ENCODE measurements at places on chromosomes 12 and 14. TPM values are rescaled to one million over a fixed set of nuclear protein-coding genes. Genes with fewer than 3 reads are reported as not detected.

- DNase-seq: no peak
These were observed 673.8 kb upstream of the MGAT4C start for GRCh38 chr12:86929962-86930361.

DNA sequence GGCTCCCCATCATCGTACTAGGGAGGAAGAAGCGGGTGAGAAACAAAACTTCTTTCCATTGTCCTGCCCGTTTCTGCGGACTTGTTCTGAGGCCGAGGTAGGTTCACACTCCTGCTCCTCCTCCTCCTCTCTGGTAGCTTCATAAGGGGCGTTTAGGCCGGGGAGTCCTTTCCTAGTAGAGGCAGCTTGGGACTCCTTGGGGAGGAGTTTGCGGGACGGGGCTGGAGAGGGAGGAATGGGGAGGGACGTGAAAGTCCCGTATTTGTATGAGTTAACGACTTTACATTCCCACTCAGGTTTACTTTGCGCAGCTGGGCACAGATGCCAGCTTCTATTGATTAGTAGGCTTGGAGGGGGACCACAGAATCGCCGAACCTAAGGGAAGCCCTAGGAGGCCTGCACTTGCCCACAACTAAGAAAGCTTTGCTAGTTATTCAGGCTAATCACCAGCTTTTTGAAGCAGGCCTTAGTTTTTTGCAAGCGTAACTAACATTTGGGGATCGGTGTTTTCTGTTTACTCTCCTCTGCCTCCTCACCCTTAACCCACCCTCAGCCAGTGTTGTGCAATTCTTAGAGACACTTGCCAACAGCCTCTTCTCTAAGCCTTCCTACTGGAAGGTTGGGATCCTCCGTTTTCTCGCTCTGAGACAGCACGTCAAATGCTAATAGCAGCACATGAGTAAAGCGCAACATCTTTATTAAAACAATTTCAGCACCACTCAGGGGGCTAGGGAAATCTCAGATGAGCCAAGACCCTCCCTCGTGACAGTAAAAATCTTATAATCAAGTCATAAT, 499 bp downstream of the RNASE4 start:
- no peak for DNase-seq

- DNase-seq: no peak
These were observed 142.8 kb downstream of the VRK1 start for GRCh38 chr14:96940009-96940408.

- DNase-seq: no peak
These were observed 431.6 kb downstream of the PDZRN4 start for GRCh38 chr12:41619705-41620104.

DNA sequence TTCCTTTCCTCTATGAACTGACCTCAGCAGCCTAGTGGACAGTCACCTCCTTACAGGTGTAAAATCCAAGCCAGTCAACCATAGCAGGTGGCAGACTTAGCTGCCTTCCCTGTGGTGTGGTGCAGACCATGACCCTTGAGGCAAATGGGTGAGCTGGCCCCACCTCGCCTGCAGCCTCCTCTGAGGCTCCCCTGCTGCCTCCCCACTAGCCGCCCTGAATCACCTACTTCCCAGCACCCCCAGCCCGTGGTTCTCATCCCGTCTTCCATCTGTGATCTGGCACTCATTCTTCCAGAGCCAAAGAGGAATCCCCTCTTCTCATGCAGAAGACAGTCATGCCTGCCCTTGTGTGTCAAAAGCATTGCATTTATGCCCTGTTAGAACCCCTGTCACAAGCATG, 34.4 kb upstream of the TSPAN9 start:
- no peak for DNase-seq

- no peak for DNase-seq
These were observed 23.8 kb upstream of the SMCO2 start for GRCh38 chr12:27422697-27423096.

DNA sequence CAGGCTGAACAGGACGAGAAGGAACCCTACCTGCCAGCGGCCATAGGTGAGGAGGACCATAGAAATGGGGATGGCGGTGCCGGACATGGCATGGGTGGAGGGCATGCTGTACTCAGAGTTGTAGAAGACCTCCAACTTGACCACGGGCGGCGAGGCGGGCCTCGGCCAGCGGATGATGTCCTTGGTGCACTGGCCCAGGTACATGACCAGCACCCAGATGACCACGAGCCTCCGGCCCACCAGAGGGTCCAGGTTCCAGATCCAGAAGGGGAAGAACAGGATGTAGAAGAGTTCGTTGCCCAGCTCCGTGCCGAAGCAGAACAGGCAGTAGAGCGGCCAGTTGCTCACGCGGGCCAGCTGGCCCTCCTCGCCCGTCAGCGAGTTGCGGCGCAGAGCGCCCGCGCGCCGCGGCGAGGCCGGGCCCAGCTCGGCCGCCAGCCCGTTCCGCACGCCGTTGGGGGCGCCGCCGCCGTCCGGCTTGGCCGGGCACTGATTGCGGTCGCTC, 582 bp downstream of the SGPP1 start:
- peak; percentile 51 for DNase-seq

DNA sequence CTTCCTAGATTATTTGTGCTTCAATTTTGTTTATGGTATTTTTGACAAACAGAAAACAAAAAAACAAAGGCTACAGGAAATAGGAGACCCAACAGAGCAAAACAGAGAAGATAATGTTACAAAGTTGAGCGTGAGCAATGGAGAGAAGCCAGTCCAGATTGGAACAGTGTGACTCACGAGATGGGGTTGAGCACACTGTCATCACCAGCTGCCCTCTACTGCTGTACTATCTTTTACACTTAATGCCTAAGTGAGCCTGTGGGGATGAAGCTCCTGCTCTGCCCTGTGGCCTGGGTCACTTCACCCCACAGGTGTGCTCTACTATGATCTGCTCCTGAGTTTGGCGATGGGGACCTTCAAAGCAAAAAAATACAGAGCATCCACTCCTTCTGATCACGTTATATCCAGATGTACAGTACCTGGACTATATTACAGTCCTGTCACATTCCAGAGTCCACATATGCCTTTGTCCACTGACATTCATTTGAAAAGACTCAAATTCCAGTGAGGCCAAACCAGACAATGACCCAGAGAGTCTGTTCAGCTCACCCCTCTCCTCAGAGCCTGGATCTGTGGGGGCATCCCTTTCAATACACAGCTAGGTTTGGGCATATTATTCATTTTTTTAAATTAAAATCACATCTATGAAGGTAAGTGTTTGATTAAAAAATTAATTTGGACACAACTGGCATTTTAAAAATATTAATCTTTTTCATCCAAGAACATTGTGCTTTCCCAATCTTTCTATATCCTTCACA, 4.4 kb downstream of the IPO8 start:
- no peak for DNase-seq

DNA sequence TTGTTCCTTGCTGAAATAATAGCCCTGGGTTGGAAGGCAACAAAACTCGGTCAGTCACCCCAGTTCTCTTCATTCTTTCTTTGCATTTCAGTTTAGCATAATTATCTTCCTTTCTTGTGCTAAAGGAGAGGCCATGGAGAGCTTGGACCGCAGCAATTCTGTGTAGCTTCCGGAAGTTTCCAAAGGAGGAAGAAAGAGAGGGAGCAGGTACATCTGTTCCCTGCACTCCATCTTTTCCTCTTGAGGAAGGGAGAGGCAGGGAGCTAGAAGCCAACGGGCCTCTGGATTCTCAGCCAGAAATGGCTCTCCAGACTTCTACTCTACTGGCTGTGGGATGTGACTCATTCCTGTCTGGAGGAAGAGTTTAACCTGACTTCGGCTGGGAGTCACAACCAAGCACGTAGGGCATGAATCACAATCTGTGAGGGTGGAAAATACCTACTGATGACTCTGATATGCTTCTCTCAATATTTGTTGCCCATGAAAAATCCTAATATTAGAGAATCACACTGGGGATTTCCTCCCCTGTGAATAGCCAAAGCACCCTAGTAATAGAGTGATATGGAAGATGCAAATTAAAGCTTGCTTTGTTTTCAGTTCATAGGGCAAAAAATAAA, 17.0 kb downstream of the ANO6 start:
- DNase-seq: no peak

DNA sequence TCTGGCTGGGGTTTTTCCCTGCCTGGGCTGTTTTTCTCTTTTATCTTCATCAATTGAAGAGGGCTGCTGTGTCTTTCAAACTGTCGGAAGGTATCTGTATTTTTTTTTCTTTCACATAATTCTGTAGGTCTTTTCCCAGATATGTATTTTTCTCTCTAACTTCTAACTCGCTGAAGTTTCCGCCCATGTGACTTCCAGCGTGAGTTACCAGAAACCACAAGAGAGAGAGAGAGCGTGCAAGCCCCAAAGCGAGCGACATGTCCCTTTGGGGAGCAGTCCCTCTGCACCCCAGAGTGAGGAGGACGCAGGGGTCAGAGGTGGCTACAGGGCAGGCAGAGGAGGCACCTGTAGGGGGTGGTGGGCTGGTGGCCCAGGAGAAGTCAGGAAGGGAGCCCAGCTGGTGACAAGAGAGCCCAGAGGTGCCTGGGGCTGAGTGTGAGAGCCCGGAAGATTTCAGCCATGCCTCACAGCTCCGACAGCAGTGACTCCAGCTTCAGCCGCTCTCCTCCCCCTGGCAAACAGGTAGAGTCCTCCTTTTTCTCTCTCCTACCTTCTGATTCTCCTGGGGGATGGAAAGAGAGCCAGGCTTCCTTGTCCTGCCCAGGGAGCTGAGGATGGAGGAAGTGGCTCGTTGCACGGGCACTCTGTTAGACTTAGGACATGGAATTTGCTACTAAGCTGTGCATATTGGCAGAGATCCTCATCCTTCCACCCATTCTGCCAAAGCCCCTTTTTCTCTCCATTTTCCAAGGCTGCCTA, at the start of gene BATF:
BATF (plus strand) TSS at position 246 of the 759 bp plus-strand sequence; CDS start at position 460, 214 bp downstream.
- DNase-seq: peak; percentile 90

DNA sequence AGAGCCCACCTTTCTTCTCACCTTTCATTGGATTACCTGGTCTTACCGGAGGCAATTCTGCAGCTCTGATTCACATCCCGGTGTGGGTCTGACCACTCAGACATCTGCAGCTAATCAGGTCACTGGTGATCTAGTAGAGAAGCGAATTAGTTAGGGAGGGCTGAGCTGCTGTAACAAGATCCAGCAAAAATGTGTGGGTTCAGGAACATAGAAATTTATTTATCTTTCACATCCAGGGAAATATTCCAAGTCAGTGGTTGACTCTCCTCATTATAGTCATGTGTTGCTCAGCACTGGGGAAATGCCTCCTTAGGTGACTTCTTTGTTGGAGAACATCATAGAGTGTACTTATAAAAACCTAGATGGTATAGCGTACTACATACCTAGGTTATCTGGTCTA, 218.7 kb upstream of the PELI2 start:
- no peak for DNase-seq

GRCh38 chr12:11763760-11764520, 114.5 kb downstream of the ETV6 start:
- DNase-seq: no peak

DNA sequence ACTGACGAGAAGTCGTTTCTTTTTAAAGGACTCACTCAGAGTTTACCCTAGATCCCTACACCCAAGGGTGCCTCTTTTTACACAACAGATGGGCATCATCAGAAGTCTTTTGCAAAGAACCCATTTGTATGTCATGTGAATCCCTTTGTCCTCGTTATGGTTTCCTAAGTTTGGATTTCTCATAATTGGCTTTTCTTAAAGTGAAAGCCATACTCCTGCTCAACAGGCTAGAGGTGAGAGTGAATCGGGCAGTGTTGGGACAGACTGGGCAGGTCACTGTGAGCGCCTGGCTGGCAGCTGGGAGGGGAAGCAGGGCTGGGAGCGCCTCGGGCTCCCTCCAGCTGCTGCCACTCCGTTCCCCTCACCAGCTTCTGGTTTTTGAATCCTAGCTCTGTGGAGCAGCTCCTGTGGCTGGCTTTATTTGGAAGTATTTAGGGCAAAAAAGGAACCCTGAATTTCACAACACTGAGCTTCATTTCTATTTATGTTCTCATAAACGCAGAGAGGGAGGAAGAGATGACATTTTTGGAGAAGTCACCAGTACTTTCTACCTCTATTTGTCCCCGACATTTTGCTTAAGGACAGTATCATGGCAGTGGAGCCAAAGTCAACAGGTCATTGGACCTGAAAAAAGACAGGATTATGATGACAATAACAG, 63.8 kb upstream of the ACTN1 start:
- DNase-seq: no peak

GRCh38 chr12:48336564-48336963, 14.2 kb downstream of the ZNF641 start:
- DNase-seq: no peak

DNA sequence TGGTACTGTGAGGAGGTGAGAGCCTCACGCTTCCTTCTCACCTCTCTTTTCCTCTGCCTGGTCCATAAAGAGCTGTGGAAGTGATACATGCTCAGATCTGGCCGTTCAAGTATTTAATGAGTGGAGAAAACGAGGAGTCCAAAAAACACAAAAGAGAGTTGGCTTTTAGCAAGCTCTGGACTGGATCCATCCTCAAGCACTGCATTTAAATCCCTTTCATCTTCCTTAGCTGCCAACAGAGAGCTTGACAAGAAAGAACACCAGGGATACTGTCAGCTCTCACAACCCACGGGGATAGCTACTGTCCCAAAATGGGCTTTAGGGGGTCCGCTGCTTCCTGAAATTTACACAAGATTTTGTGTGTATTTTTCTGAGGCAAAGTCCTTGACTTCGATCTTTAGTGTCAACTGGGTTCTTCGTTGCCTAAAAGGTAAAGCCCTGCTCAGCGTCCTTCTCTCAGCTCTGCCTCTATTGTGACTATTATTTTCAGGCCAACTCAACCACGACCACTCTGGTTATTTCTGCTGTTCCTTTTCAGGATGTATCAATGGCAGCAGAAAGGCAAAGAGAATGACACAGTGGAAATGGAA, 120.9 kb downstream of the TMTC1 start:
- DNase-seq: no peak

GRCh38 chr12:24109381-24110039, 160.0 kb upstream of the SOX5 start:
- no peak for DNase-seq

DNA sequence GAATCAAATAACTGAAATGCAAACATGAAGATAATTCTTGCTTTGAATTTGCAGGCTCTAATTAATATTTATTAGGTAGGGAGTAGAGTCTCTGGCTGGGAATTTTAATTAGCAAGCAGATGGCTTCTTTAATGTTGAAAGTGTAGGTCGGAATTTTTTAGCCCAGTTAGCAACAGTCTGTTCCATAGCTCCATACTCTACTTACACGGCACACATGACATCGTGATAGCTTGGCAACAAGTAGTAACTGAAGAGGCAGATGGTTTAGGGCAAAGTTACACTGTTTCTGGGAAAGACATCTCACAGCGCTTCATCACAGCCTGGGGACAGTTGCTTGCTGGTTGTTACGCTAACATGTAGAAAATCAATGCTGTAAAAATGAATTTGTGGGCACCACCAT, 710.7 kb downstream of the GALC start:
- no peak for DNase-seq

GRCh38 chr14:58829594-58829993, 191.8 kb downstream of the DACT1 start:
- no peak for DNase-seq

GRCh38 chr14:89435492-89435891, 18.5 kb upstream of the FOXN3 start:
- DNase-seq: no peak

ITFG2 gene
- 59.9 TPM for total RNA-seq

KLHL33 gene
- 0.97 TPM for total RNA-seq

SYNDIG1L gene
- total RNA-seq: 0.30 TPM

RND1 gene
- 1.7 TPM for total RNA-seq

RGS6 gene
- total RNA-seq: 1.4 TPM

GSC gene
- 2.1 TPM for total RNA-seq

SUSD6 gene
- 140 TPM for total RNA-seq

SARNP gene
- total RNA-seq: 57.0 TPM

ACSS3 gene
- 2.9 TPM for total RNA-seq

SIX6 gene
- not detected for total RNA-seq

MYRFL gene
- not detected for total RNA-seq

All from natural killer cell (primary cell).